Nephron progenitor cell (in vitro differentiated cells): ENCODE measurements at places on chromosomes 5 and 9.

GRCh38 chr9:30048396-30048795 is 2336.0 kb upstream of the ACO1 start:
- DNase-seq = no peak

- no peak for DNase-seq
These were observed 75.5 kb downstream of the PTPN3 start for GRCh38 chr9:109422641-109423040.

DNA sequence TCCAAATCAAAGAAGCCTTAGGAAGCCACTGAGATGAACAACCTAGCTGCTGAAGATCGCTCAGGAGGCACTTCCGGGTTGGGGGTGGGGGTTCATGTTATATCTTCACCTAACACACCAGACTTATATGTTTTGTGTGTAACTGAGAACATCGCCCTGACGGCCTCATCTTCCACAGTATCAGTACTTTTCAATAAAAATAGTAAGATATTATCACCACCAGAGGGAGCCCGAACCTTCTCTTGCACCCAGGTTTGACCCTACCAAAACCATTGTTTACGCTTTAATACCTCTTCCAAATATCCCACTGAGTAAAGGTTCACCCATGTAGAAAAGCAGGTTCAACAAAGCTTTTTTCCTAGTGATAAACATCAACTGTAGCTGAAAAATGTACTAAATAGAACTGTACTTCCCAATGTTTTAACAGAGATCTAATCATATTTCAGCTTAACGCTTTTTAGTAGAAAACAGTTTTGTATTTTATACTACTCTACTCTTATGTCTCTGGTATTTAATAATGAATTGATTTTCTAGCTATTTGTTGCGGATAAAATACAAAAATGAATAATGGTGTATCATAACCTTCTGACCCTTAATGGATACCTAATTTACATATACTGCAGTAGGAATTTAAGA is 244.0 kb downstream of the EPB41L4A start:
- peak; percentile 34 for DNase-seq

DNA sequence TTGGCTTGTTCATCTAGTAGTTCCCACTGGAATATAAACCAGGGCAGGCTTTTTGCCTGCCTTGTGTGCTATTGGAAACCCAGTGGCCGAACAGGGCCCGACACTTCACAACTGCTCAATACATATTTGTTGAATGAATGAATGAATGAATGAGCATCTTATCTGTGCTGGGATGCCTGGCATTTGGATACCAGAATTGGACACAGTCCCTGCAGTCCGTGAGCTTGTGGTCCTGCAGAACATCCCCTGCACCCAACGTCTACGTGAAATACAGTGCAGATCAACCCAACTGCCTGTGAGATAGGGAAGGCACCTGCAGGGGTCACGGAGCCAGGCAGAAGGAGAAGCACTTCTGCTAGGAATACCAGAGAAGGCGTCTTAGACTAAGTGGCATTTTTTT is 30.0 kb upstream of the COL15A1 start:
- DNase-seq = no peak

DNA sequence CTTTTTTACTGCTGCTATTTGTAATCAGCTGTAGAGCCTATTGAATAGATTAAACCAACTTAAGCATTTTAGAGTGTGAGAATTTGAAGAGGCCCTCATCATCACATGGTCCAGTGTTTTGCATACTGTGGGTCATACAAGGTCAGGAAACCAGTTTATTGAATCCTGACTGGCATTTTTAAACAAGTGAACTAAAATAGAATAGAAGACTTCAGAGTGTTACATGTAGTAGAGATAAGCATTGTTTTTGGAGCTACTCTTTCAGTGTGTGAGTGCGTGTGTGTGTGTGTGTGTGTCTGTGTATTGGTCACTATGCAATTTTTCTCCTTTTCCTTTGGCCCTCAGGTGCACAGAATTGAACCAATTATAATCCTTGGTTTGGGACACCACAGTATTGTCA is 114.4 kb downstream of the SLC28A3 start:
- DNase-seq = no peak

DNA sequence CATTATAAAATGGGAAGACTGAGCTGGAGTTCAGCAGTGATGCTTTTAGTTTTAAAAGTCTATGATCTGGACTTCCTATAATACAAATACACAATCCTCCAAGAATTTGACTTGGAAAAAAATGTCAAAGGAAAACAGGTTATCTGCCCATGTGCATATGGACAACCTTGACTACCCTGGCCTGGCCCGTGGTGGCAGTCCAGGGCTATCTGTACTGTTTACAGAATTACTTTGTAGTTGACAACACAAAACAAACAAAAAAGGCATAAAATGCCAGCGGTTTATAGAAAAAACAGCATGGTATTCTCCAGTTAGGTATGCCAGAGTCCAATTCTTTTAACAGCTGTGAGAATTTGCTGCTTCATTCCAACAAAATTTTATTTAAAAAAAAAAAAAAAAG is 17.3 kb downstream of the MOCS2 start:
- no peak for DNase-seq

GRCh38 chr9:38652044-38652443 is 31.6 kb upstream of the ANKRD18A start:
- DNase-seq = no peak

GRCh38 chr9:130315446-130316226 is 50.1 kb downstream of the HMCN2 start:
- DNase-seq = no peak

DNA sequence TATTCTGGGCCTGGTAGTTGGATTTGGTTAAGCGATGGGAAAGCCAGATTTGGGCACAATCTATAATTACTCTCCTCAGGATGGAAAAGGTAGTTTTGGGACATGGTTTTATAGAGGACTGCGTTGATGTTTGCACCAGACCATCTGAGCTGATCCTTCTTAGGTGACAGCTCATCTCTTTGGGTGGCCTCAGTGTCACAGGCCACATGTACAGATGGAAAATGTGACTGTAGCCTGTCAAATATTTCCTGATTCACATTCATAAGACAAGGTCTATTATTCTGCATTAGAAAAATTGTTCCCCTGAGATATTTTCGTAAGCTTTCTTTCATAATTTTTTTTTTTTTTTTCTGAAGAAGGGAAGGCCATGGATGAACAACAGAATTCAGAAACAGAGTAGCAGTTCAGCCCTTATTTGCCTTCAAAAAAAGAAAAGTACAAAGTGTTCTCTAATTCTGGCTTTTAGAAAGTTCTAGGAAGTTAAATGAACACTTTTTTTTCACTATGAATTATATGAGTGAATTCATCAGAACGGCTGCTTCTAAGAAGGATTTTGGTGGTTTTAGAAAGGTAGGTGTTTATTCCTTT is 81.0 kb downstream of the NNT start:
- no peak for DNase-seq

DNA sequence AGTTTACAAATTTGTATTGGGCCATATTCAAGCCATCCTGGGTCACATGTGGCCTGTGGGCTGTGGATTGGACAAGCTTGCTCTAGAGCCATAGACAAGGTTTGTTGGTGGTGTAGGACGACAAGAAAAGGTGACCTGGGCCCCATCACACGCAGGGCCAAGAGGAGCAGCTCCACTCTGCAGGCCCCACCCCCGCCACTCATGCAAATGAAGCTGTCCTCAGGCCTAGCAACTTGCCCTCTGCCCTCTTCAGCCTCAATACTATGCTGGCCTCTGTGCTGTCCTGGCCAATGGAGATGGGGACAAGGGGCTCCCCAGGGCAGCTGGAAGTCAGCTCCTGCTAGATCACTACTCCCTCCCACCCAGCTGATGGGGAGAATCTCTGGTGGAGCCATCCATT is 55.2 kb upstream of the TMEM252 start:
- DNase-seq = no peak

GRCh38 chr5:86831128-86831527 is 213.4 kb downstream of the COX7C start:
- no peak for DNase-seq

- DNase-seq = no peak
These were observed 50.1 kb downstream of the ADAMTS2 start for GRCh38 chr5:179294891-179295777.

GRCh38 chr5:158429564-158429963 is 570.6 kb upstream of the CLINT1 start:
- DNase-seq = no peak

- DNase-seq = no peak
These were observed 235.7 kb upstream of the ELL2 start for GRCh38 chr5:96197347-96197746.

- no peak for DNase-seq
These were observed 204.9 kb upstream of the TRPM3 start for GRCh38 chr9:71326360-71326759.

DNA sequence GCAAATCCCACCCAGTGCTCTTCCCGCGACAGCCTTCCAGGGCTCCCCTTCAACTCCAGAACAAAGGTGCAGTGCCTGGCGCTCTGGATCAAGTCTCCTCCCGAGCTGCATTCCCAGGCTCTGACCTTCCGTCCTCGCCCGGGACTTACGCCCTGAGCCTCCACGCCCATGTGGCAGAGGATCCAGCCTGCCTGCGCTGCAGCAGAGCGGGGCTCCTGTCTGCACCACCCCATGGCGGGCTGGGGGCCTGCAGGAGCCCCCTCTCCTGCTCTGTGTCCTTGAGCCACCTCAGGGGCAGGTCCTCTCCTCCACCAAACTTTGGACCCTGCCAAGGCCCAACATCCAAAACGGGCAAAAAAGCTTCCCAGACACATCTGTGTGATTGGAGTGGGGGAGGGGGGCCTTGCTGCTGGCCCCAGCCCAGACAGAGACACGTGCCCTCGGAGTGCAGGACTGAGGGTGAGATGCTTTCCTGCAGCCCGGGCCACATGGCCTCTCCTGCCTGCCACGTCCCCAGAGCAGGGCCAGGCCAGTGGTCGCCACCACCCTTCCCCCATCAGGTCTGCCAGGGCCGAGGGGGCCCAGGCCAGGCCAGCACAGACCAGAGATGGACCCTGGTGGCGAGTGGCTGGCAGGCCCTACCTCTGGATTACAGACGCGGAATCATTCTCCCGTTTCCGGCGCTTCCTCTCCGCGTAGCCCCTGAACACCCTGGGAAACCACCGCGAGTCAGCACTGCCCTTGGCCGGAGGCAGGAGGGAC is 4.4 kb downstream of the NSMF start:
- peak; percentile 23 for DNase-seq

DNA sequence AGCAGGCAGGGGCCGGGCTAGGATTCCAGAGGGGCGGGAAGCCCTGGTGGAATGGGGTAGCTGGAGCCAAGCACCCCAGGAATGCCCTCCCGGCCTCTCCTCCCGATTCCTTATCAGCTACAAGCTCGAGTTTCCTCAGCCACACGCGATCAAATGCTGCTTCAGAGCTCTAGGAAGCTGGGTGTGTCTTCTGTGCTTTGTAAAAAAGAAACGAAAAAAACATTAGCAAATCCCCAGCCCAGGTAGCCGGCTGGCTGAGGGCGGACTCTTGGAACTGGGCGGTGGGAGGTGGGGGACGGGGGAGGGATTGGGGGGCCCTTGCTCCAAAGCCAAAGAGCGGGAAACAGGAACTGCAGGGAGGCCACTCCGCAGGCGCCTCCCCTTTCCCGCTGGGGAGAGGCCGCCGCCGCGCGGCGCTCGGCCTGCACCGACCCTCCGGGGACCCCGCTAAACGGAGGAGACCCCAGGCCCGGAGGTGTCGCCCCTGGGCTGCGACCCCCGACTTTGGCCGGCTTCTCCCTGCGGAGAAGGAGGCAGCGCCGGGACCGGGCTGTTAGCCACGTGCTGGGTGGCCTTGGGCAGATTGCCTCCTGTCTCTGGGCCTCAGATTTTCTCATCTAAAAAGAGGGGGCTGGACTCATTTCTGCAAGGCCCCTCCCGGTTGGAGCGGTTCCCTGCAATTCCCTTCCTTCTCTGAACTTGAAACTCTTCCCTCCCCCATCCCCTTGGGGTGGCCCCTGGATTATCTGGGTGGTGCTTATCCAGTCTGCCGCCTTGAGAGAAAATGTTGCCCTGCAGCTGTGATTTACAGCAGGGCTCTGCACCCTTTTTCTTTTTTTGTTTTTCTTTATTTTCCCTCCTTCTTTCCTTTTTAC is 40.9 kb upstream of the FABP6 start:
- peak; percentile 33 for DNase-seq

- DNase-seq = no peak
These were observed 58.7 kb upstream of the TNFSF8 start for GRCh38 chr9:114988962-114989599.

GRCh38 chr5:83608122-83608521 is 112.5 kb downstream of the HAPLN1 start:
- peak; percentile 58 for DNase-seq

DNA sequence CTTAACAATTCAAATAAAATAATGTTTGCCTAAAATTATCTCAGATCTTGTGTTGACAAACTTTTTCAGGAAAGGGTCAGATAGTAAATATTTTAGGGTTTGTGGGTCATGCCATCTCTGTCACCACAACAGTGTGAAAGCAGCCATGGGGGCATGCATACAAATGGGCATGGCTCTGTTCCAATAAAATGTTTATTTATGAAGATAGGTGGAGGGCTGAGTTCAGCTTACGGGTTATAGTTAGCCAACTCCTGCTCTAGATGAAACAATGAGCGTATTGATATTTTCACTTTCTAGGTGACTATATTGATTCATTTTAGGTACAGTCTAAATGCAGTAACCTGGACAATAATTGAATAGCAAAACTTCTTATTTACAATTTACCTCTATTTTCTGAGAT is 533.8 kb upstream of the CLINT1 start:
- DNase-seq = no peak

- DNase-seq = no peak
These were observed 28.1 kb downstream of the PDE6A start for GRCh38 chr5:149916334-149917072.

DNA sequence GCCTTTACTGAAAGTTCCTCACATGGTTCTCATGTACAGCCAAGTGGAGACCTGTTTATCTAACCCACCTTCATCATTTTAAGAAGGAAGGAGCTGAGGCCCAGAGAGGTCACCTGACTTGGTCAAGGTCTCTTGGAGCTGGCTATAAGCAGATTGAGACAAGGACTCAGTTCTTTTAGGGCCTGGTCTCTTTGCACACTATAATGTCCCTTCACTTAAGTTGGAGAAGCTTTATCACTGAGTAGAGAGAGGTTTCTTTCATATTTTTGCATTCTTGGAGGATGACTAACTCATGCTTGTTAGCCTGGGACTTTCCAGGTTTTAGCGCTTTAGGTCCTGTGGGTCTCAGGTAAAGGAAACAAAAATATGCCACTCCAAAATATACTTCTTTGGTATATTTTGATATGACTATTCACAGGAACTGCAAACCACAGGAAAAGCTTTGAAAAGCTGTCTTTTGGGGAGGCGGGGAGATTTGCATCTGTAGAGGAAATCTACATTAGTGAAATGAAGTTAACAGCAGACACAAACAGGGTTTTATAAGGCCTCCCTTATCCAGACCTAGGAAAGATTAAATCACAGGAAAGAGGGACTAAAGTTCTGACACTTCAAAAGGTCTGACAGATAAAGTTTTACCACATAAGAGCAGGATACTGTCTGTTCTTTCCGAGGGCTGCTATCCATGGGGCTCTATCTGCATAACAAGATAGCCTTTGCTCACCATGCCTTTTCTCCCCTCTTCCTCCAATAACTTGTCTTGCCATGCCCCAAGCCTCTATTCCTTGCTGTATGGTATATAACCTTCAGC is 95.8 kb upstream of the ANKRD55 start:
- DNase-seq = no peak

- no peak for DNase-seq
These were observed 1.2 kb upstream of the GPBP1 start for GRCh38 chr5:57172466-57173318.

- peak; percentile 39 for DNase-seq
These were observed 680 bp downstream of the GPX8 start for GRCh38 chr5:55160493-55161209.
